ENCODE measurements at places on chromosomes 11 and 22.

DNA sequence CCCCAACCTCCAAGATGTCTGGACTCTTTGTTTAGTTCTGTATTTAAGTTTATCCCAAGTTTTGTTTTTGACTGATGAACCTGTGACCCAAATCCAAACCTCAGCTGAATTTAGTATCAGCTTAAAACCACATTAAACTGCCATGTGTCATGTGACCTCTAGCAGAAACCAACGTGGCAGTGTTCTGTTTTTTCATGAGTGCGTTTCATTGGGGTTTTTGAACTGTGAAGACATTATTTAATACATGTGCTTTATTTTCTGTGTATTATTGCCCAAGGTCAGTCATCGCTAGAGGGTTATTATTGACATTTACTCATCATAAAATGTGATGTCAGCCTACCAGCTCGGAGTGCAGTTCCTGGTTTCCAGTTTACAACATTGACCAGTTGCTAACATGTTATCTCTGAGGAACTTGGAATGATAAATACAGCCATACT lies 1.8 kb downstream of the TLCD5 start:
- DNase-seq: no peak

DNA sequence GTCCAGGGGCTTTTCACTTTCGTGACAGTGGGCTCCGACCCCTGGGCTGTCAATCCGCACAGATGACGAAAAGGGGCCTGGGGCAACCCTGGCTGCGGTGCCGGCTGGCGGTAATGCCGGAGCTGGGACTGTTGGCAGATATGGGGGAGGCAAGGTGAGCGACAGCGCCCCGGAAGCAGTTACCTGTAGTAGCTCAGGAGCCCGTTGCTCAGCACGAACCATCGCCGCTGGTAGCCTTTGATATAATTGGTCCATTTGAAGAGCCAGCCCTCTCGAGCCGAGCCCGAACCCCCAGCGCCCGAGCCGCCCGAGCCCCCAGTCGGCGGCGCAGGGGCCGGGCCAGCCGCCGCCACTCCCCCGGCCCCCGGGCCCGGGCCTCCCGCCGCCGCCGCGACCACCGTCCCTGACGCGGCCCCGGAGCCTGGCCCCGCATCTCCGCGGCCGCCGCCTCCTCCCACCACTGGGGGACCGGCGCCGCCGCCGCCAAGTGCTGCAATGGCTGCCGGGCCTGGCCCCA lies 396 bp downstream of the OSBP start:
- peak; percentile 56 for DNase-seq

DNA sequence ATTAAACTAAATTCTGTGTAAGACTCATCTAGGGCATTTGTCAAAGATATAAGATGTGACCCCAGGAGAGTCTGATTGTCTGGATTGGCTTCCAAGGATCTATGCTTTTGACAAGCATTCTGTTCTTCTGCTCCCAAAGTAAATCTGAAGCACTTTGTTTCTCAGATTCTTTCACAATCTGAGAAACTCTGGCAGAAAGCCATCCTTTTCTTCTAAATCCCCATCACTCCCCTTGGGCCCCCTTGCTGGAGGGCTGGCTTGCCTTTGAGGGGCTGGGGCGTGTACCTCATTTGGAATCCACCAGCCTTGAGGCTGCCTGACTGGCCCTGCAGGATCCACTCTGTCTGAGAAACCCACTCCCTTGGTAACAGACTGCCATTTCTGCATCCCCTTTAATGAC lies 173.5 kb upstream of the CTSC start:
- no peak for DNase-seq

- no peak for DNase-seq
These were observed 43.0 kb upstream of the HIPK3 start for GRCh38 chr11:33214187-33214586.

- no peak for DNase-seq
These were observed 62.1 kb upstream of the ARFGAP3 start for GRCh38 chr22:42919199-42919598.

DNA sequence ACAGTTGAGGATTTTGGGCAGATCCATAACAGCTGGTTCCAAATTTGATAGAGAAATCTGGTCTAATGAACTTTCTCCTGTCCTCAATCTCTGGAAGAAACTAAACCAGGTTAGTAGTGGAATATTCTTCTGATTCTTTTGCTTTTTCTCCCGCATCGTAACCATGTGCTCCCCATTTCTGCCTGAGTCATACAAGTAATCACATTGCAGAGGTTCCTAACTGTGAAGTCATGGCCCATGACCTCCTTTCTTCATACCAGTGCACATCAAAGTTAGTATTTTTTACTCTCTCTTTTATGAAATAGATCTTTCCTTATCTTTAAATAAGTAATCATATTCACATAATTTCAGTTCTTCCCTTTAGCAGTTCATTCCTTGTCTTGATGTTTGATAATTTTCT lies 249.0 kb downstream of the DYNC2H1 start:
- no peak for DNase-seq

DNA sequence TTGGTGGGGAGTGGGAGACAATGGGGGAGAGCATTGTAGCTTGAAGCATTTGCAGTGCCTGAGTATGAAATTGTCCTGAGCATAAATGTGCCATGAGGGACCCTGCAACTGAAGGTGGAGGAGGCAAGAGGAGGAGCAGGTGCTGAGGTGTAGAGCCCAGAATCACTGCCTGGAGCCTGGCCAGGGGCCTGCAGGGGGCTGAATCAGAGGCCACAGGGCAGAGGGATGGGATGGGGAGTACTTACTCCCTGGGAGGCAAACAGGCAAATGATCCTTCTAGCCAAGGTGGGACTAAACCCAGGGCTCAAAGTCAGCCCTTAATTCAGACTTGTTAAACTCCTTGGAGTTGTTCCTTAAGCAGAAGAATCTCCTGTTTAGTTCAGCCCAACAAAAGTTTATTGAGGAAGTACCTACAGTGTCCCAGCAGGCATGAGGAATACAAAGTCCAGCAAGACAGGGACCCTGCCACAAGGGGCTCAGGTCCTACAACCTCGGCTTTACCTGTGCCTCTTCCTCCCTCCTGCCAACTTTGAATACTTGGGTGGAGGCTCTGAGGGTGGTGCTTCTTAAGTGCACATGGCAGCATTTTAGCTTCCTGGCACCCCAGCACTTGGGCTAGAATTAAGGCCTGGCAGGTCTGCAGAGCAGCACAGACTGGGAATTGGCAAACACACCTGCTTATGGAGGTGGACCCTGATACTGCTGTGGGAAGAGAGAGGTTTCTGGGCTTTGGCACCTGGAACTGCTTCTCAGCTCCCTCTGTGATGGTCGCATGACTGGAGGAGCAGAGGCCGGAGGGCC lies 20.0 kb downstream of the MICAL2 start:
- no peak for DNase-seq

GRCh38 chr11:82458761-82459160 lies 274.9 kb downstream of the FAM181B start:
- no peak for DNase-seq

GRCh38 chr11:122780296-122780949 lies 57.9 kb upstream of the CRTAM start:
- no peak for DNase-seq

DNA sequence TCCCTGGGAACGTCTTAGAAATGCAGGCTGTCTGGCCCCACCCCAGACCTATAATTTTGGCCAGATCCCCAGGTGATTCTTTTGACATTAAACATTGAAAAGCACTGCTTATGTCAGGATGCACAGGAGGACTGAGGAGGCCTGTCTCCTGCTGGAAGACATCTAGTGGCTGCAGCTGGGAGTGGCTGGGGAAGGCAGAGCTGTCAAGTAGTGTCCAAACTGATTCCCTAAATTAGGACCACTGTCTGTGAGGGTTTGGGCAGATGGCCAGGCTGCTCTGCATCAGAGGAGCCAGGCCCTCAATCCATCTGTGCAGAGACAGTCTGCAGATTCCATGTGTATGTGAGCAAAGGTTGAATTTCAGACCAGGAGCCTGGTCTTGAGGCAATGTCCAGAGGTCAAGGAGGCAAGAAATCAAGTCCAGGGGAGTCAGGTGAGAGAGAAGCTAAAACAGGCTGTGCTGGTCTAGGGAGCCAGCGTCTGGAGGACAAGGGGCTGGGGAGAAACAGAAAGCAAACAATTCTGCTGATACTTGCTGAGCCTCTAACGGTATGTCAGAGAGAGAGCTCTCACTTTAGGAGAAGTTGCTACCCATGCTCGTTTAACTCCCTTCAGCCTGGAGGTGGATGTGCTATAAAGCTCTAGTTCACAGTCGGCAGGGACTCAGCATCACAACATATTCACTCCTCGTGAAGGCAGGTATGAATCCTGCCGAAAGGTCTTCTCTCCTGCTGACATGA lies 15.3 kb upstream of the SYTL2 start:
- DNase-seq: no peak

DNA sequence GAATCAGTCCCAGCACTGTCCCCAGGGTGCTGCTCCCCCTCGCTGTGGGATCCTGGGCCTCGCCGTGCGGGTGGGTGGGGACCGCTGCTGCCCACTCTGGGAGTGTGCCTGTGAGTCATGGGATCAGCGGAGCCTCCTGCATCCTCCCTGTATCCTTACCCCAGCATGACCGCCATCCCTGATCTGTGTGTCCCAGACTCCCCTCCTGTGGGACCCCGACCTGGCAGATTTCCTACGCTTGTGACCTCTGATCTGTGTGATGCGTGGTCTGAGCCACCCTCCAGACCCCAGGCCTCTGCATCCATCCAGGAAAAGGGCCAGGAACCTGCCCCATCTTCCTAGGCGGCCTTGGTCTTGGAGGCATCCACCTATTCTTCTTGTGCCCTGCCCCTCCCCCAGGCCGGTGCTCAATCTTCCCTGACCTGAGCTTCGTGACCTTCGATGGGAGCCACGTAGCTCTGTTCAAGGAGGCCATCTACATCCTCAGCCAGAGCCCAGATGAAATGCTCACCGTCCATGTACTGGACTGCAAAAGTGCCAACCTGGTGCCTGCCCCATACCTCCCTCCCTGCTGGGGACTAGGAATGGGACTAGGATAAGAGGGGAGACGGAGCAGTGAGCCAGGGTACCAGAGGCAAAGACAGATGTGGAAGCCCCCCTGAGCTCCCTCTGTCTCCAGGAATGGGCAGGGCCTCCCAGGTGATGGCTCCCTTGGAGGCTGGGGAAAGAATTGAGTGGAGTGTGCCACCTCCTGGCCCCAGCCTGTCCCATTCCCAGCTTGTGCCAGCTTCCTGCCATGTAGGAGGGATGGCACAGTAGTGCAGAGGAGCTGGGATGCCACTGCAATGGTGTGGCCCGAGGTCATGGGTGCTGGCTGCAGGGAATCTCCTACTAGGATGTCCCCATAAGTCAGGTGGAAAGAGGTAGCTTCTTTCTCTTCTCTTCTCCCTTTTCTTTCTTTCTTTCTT lies 65.4 kb downstream of the OTOG start:
- no peak for DNase-seq

GRCh38 chr11:69704508-69705253 lies 859 bp upstream of the FGF19 start:
- no peak for DNase-seq

- no peak for DNase-seq
These were observed 4.0 kb downstream of the NAP1L4 start for GRCh38 chr11:2987881-2988861.

- no peak for DNase-seq
These were observed 22.8 kb downstream of the RHBDD3 start for GRCh38 chr22:29244785-29245625.

Measured in effector memory CD8-positive, alpha-beta T cell (primary cell).